ENCODE measurements at places on chromosomes 11 and 22.

- DNase-seq, result no peak
Observed at GRCh38 chr11:76734456-76735420, 48.4 kb upstream of the TSKU start.

DNA sequence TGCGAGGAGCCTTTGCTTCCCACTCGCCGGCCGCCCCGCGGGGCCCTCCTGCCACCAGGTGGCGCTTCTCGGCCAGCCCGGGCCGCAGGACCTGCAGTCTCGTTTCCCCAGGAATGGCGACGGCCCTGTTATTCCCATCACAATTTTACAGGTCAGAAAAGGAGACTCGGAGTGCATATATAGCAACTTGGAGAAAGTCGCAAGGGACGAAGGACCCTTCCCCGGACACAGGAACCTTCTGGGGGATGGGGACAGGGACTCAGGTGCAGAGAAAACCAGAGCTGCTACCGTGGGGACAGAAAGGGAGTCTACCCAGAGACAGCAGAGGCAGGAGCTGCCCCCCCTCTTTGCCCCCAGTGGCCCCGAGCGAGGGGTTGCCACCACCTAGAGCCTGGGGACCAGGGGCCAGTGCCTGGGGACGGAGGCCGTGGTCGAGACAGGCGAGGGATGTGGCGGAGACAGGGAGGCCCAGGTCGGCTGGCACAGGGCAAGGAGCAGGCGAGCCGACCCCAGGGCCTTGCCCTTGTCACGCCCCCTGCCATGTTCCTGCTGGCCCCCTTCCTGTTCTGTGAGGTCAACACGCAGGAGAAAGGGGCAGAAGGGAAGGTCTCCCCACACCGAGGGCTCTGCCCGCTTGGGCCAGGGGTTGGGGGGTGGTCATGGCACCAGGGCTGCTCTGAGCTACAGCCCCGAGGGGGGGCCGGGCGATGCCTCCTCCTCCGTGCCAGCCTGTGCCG is 3.5 kb upstream of the KRTAP5-6 start:
- DNase-seq, result peak; percentile 72

GRCh38 chr11:71473793-71474080 is 20.7 kb downstream of the NADSYN1 start:
- DNase-seq, result no peak

DNA sequence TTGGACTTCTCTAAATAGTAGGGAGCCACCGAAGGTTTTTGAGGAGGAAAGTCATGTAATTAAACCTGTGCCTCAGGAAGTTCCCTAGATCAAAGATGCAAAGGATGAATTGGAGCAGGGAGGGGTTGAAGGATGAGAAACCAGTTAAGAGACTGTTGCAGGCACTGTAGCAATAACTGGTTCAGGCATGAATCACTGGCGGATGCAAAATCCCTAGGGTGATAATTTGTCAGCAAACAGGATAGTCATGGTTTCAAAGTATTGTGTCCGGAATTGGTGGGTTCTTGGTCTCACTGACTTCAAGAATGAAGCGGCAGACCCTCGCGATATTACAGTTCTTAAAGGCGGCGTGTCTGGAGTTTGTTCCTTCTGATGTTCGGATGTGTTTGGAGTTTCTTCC is 19.9 kb downstream of the TRIOBP start:
- DNase-seq, result peak; percentile 74

GRCh38 chr22:43269646-43270045 is 73.5 kb downstream of the SCUBE1 start:
- DNase-seq, result no peak

DNA sequence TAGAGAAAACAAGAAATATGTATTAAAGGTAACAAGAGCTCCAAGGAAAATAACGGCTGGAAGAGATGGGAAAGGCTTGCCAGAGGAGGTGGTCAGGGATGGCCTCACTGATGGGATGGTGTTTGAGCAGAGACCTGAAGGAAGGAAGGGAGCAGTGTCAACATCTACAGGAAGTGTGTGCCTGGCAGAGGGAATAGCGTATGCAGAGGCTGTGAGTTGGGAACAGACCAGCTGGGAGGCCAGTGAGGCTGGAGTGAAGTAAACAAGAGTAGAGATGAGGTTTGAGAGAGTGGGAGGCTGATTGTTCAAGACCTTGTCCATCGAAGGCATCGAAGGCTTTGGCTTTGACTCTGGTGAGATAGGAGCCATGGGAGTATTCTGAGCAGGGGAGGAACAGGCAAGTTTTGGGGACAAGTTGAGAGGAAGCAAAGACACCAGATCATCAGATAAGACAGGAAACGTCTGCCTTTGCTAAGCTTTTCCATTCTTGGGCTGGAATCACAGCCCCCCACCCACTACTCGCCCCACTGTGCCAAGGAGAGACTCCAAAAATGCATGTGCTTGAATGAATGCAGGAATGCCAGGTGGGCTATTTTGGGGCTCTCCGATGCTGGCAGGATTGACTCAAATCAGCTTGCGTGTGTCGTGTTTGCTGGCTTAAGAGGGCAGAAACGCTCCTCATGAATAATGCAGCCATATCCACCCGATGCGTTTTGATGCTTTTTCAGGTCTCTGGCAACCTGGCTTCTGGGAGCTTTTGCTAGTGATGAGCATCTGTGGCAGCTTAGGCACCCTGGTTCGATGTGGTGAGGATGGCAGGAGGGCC is 7.2 kb downstream of the SGSM1 start:
- no peak for DNase-seq

DNA sequence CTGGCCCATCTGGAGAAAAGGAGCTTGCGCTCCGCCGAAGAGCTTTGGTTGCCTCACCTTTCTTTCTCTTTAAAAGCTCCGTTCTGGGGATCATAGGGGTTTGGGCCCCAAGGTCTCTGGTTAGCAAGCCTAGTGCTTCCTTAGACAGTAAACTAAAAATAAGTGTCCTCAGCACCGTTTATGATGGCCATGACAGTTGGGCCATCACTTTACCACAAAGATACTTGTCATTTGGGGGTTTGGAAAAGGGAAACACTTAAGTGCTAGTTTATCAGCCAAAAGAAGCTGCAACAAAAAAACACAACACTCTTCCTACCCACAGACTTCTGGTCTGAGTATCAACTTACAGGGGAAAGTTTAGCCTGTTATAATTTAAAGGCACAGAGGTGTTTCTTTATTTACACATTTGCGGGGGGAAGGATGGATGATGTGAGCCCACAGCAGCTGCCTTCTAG is 88.4 kb upstream of the CD44 start:
- no peak for DNase-seq

GRCh38 chr11:70717936-70718595 is 319.7 kb downstream of the CTTN start:
- no peak for DNase-seq

GRCh38 chr11:66543263-66544107 is 2.4 kb downstream of the ZDHHC24 start:
- peak; percentile 35 for DNase-seq

- peak; percentile 34 for DNase-seq
Observed at GRCh38 chr11:93169950-93170561, 27.7 kb downstream of the SLC36A4 start.

DNA sequence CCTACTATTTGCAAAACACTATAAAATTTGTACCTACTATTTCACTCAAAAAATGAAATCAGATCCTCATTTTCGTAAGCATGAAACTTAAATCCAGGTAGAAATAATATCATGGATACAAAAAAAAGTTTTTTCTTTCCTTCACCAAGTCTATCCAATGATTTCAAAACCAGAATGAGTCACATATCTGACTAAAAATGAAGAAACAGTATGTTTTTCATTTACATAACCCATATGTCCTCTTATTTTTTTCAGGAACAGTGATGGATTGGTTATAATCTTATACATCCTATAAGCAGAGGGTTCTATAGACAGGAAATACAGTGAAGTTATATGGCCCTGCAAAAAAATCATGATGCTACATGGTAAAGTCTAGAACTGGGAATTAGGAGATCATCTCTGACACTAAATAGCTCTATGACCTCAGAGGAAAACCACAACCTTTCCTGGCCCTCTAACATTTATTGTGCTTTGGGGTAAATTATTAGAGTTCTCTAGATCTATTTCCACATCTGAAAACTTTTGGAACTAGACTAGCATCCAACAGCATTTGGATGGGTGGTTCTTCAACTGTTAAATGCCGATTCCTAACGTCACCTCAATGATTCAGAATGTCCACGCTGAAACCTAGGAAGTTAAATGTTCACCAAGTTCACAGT is 10.9 kb downstream of the MTMR2 start:
- DNase-seq, result peak; percentile 36

GRCh38 chr22:25203082-25203481 is 3.4 kb downstream of the CRYBB3 start:
- DNase-seq, result no peak

GRCh38 chr11:14331476-14332136 is 27.4 kb downstream of the RRAS2 start:
- no peak for DNase-seq

GRCh38 chr11:42085736-42086135 is 626.3 kb upstream of the LRRC4C start:
- no peak for DNase-seq

GRCh38 chr22:19599626-19600243 is 75.5 kb upstream of the CLDN5 start:
- no peak for DNase-seq

GRCh38 chr22:20271114-20271994 is 3.2 kb upstream of the RTN4R start:
- DNase-seq, result no peak

DNA sequence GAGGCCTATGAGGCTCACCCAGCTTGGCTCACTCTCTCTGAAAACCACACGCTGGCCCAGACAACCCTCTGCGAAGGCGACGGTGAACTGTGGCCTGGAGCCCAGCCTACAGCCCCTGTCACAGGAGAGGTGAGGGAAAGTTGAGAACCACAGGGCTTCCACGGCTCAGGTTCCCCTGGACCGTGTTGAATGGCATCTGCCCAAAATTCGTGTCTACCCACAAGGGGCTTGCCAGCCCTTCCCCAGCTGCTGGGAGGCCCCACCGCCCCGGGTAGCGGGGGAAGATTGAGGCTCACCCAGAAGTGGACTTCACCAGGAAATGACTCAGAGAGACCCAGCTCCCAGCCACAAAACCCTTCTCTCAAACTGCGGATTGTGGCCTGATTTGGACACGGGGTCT is 197.1 kb downstream of the CTTN start:
- DNase-seq, result no peak

DNA sequence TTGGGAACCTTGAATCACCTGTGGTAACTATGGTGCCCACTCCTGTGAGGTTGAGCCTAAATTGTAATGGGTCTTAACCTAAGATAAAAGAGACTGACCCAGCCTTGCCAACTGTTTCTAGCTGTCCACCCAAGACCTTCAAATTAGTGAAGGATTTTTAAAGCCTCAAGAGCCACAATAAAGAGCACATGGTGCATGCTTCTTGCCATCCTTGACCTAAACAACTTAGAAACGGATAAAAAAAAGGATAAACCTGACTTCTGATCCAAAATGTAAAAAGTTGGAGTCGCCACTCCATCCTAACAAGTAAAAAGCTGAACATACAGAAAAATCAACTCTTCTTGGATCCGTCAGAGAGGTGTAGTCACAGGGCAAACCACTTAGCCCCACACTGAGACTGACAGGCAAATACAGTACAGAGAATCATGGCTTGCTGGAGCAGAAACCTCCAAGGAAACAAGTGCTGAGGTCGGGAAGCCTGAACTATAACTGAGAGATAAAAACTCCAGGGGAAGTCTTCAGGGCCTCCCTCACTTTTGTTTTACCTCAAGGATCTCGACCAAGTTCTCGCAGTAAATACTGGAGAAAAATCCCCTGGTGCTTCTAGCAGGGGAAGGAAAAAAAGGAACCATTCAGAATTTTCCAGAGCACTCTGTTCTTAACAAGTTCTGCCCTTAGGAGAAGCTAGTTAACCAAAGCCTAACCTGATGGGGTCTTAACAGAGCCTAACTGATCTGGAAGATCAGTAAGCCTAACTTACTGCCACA is 16.3 kb downstream of the ENTHD1 start:
- DNase-seq, result no peak

- peak; percentile 6 for DNase-seq
Observed at GRCh38 chr11:28517621-28518020, 409.4 kb downstream of the METTL15 start.

- no peak for DNase-seq
Observed at GRCh38 chr11:45919806-45920530, 2.3 kb upstream of the PEX16 start.

DNA sequence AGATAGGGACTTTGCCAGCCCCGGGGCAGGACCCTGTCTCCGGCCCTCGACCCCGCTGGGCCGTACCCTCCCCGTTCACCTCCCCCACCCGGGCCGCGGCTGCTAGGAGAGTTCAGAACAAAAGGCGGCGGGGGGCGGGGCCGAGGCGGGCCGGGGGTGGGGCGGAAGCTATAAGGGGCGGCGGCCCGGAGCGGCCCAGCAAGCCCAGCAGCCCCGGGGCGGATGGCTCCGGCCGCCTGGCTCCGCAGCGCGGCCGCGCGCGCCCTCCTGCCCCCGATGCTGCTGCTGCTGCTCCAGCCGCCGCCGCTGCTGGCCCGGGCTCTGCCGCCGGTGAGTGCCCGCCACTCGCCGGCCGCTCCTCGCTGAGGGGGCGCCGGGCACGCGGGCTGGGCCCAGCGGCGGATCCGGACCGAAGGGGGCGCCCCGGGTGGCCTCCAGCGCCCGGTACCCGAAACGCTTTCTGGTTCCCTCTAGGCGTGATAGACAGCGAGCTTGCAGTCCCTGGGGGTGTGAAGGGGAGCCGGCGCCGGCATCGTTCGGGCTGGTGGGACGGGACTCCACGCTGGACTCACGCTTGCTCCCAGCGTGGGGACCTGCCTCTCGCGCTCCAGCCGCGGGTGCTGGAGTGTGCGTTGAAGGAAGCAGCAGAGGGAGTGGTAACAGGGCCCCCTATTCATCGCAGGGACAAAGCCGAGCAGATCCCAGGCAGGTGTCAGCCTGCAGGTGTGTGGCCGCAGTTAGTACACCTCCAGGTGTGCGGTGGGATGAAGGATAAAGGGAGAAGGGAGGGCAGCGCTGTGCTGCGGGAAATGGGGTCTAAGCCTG is at the start of gene MMP11:
Gene MMP11, plus strand, starts transcription at position 201 of the 825 bp plus-strand sequence. Its CDS starts 22 bp downstream, at position 223.
- peak; percentile 60 for DNase-seq

DNA sequence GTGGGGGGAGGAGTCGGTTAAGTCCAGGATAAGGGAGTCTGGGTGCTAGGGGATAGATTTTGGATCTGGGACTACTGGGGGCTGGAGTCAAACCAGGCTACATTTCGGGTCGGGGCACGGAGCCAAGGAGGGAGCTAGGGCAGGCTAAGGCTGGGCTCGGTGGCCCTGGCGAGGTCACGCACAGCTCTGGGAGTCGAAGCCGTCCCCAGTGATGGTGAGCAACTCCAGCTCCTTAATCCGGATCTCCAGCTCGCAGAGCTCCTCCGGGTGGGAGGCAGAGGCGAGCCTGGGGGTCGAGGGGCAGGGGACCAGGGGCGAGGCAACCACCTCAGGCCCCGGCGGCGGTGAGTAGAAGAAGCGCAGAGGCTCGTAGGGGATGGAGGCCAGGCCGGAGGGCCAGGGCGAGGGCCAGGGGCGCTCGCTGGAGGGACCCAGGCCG is 544 bp downstream of the C11orf91 start:
- no peak for DNase-seq

- no peak for DNase-seq
Observed at GRCh38 chr11:1896923-1897322, 5.2 kb upstream of the PRR33 start.

GRCh38 chr11:45994371-45995341 is 72.2 kb downstream of the LARGE2 start:
- peak; percentile 82 for DNase-seq
